ENCODE measurements at places on chromosomes 1 and 21.

GRCh38 chr1:60972841-60973364 is 109.5 kb upstream of the NFIA start:
- no peak for DNase-seq

GRCh38 chr1:167555971-167556714 is 2.6 kb upstream of the CREG1 start:
- peak; percentile 84 for DNase-seq

DNA sequence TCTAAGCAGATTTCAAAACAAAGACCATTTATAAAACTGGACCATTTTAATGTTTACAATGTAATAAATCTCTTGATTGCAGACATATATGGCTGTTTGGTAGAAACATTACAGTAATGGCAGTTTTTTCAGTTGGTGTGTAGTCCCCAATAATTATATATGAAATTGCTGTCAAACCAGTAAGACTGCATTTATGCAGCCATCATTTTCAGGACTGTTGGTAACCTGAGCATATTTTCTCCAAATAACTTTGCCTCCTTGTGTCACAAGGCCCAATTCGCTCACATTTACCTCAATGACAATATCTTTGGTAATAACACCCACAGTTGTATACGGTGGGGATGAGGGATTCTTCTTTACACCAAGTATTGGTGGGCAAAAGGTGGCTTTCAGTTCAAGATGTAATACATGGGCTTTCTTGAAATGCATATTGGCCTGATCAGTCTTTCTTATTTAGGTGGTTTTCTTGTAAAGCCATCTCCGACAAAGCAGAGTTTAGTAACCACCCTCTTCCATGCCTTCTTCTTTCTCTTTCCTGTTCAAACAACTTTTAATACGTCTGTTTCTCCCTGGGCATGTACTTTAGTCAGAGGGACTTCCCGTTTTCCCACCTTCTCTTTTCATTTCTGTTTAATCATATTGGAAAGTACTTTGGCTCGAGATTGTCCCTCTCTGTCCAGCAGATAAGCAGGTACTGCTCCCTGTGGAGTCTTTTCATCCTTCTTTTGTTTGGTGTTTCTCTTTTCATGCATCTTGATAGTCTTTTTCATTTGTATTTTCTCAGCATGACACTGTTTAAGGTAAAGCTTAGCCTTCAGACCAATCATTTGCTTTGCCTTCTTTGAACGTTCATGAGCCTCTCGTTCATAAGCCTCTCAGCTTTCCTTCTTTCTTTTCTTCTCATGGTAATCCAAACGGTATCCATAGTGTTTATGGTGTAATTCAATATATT is 30.4 kb downstream of the ATP2B4 start:
- DNase-seq: no peak

DNA sequence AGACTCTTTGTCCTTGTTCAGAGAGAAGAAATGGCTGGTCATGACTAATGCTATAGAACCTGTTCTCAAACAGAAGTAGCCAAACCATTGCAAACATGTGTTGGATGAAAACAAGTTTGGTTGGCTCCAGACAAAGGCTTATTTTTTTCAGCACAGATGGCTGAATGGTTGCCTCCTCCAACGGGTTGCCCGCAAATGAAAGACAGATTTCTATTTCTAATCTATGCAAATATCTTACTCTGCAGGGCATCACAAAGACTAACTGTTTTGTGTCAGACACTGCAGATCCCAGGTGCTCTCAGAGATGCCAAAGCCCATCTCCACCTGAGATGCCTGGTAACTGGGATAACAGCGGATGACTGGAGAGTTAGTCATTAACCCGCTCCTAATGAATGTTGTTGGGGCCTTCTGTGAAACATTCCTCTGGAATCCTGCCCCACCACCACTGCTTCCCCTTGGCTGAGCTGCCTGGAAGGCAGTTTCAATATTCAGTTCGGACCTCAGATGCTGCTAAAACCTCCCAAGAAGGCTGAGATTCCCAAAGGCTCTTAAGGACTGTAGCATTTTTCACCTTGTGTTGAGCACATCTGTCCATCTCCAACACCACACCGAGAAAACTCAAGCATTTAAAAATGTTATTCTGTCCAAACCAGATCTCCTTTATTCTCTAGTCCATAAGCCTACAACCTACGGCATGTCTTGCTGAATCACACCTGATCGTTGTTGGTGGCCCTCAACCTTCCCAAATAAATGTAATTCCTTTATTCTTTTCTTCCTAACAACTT is 104.4 kb downstream of the PTPN14 start:
- DNase-seq: no peak

- DNase-seq: no peak
Measured at GRCh38 chr1:98110674-98111073, 189.8 kb upstream of the DPYD start.

DNA sequence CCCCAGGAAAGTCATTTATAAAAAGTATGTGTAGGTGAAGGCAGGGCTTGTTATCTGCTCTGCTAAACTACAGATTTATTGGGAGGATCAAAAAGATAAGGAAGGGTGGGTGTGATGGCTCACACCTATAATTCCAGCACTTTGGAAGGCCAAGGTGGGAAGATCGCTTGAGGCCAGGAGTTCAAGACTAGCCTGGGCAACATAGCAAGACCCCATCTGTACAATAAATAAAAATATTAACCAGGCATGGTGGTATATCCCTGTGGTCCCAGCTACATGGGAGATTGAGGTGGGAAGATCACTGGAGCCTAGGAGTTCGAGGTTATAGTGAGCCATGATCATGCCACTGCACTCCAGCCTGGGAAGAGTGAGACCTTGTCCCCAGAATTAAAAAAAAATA is 86.4 kb downstream of the NENF start:
- no peak for DNase-seq

DNA sequence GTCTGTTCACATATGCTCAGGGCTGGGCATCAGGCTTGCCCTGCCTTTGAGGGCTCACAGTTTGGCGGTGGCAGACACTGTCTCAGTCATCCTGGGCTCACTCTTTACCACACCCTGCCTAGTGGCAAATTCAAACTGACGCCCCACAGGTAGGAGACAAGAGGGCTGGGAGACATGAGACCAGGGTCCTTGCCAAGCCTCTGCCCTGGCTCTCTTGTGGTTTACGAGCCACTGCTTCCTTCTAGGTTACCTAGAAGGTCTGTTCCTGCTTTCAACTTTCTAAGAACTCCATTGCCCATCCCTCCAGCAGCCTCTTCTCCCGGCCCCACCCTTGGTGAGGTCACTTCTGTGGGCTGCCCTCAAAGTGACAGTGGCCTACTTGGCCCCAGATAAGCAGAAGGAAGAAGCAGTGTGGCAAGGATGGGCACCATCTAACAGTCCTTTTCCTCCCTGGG is 10.5 kb downstream of the KIF21B start:
- DNase-seq: no peak

- DNase-seq: no peak
Measured at GRCh38 chr1:216222288-216222687, 201.0 kb downstream of the USH2A start.

- no peak for DNase-seq
Measured at GRCh38 chr21:44783020-44783696, 18.5 kb downstream of the UBE2G2 start.

DNA sequence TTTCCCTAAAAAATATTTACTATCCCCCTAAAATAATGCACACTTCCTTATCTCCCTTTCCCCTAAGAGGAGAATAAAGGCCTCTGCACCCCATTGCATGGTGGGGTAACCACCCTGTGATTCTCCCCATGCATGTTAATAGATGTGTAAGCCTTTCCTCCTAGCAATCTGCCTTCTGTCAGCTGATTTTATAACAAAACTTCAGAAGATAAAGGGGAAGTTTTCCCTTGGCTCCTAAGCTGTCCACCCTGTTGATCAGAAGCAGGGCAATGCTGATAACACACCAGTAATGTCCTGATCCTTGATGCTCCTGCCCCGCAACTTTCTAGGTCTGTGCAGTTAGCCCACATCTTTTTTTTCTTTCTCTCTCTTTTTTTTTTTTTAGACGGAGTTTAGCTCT is 11.4 kb upstream of the RNF187 start:
- DNase-seq: no peak

DNA sequence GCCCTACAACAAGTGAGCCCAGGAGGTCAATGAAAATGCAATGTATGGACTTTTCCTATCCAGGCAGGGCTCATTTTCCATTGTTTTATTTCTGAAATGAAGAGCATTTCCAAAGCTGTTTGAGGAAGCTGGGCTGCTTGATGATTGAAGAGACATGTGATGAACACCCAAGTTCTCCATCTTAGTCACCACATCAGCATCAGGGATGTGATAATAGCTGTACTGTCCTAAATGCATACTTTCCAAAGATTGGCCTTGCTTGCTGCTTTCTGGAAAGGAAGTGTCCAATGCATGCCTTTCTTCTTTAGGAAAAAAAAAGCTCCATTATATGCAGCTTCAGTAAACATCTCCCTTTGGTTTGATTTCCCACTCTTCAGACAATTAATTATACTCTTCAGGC is 425.9 kb upstream of the RUNX1 start:
- no peak for DNase-seq

DNA sequence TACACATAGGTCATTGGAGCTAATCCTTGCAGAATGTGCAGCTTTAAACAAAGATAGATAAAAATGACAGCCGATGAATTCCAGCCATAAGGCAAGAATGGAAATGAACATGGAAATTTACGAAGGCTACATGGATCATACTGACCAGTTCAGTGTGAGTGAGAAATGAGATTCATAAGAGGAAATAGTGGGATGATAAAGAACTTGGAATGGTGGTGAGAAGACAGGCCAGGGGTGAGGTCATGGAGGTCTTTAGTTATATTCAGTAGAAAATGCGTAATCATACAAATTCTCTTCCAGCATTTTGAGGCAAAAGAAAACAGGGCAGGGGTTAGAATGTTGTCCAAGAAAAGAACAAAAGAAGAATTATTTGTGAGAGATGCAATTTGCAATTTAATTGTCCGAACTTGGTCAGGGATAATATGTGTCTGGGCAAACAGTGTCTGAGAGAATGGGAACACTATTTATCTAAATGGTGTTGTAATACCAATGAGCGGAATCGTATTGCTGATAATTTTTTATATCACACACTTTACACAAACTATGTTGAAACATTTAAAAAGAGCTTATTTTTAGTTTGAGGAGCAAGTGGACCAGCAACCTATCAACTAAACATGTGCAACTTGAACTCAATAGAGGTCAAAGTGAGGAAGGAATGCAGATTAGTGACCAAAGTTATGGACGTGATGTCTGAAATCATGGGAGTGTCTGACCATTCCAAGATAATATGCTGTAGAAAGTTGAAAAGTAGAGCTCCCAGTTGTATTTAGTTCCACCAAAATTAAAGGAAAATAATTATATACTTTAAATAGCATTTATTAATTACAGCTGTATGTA is 739.0 kb upstream of the NCAM2 start:
- no peak for DNase-seq

DNA sequence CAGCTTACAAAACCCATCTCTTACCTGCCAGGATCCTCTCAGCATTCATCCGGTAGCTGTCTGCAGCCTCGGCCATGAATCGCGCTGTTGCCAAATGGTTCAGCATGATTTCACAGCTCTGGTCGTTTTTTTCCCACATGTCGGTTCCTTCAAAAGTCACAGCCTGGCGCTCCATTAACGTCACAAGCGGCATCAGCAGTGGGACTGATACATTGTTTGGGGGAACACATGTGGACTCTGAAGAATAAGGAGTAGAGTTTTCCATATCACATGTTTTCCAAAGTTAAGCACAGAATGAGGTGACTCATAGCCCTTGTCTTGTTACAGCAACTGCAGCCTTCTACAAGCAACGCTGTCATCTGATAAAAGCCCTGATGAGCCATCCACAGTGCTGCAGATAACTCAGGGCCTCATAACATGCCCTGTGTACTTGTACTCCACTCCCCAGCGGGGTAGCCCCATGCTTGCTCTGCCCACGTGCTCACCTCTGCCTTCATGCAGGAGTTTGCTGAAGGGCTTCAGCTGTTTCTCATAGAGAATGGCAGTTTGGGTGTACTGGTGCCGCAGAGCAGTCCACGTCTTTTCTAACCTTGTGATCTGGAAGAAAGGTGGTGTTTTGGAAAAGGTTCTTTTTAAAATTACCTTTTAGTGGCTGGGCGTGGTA is 114.2 kb downstream of the BCAR3 start:
- DNase-seq: no peak

DNA sequence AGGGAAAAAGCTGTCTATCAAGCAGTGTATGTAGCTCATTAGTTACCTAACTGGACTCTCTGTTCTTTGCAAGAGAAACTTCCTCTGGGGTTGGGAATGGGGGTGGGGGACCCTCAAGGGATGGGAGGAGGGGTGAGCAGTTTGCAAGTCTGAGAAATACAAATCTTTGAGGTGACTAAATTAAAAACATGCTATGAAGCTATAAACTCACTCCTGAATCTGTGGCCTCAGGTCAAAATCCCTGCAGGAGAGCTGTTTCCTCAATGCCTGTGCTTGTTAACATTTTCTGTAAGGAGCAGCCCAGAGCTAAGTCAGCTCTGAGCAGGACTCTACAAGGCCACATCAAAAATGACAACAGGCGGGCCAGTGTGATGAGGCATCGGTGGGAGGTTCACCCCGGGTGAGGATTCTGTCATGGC is 32.8 kb upstream of the PTPRC start:
- DNase-seq: no peak

DNA sequence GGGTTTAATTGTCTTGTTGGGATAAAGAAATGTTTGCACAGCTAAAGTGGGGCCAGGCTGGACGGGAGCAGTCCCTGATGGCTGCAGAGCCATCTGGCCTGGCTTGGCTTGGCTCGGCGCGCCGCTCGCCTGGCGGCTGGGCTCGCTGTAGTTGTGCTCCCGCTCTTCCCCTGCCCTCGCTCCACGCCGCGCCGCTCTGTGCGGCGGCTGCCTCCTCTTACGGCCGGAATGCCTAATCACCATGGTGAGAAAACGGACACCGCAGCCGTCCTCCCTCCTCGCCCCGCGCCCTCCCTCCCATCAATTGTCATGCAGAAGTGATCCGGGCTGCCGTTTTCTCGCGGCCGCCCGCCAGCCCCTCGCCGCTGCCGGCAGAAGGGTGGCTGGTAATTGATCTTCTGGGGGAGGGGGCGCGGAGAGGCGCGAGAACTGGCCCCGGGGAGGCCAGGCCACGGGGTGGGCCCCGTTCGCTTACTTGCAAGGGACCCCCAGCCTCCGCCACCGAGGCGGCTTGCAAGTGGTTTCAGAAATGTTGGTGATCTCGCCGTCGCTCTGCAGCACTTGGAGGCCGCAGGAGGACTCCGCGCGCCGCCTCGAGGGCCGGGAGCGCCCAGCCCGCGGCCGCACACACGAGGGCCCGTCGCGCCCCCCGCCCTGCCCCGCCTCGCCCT is 12.4 kb downstream of the RNF220 start:
- DNase-seq: no peak

DNA sequence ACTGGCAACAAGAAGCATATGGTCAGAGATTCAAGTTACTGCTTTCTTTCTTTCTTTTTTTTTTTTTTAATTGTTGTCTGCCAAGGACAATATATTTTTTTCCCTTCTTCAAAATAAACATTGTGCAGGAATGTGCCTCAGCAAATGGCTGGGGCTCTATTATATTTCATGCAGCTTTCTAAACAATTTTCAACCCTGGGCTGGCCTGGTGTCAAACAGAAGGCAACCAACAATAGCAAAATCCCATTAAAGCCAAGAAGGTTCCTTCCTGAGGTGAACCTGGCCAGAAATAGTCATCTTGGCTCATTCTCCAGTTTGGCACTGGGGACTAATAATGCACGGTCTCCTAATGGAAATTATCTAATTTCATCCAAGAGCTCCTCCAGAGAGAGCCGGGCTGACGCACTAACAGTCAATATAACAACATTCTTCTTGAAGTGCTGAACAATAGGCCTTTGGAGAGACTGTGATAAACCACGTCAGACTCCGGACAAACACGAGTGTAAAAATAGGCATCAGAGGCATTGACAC is 35.7 kb upstream of the HLX start:
- no peak for DNase-seq

Data from aorta (tissue), 5 donors.